Brain microvascular endothelial cell (primary cell): ENCODE measurements at places on chromosomes 6 and 20.

DNA sequence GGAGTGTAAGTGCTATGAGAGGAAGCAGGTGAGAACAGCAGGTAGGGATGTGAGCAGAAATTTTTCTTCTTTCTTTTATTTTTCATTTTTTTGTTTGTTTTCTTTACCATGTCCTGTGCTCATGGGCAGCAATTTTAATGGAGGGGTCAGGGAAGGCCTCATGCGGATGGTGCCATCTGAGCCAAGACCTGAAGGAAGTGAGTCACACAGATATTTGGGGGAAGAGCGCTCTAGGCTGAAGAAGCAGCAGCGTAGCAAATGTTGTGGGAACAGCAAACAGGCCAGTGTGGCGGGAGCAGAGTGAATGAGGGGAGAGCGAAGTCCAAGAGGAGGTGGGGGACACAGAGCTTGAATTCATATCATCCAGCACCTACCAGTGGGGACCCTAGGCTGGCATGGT, 12.7 kb downstream of the SPDEF start:
- peak; percentile 45 for DNase-seq

- no peak for DNase-seq
Observed at GRCh38 chr6:147752689-147753403, 244.4 kb downstream of the SAMD5 start.

- no peak for DNase-seq
Observed at GRCh38 chr6:159390381-159390780, 221.2 kb downstream of the FNDC1 start.

GRCh38 chr6:147063469-147064031, 140.7 kb upstream of the STXBP5 start:
- DNase-seq: peak; percentile 67

DNA sequence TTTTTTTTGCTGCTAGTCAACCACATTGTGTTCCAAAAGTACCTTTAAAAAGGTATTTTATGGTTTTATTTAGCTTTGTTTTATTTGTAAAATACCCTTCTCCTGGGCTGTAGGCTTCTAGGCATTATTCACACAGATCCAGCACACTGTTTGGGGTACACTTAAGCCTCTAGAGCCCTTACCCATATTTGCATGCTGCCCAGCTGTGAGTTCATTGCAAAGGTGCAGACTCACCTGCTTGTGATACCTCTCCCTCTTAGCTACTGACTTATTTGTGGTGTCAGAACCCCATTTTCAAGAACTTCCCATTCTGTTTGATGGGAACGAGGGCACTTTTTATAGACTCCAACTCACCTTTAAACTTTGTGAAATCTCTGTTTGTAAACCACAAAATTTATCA, 69.8 kb downstream of the RIN2 start:
- no peak for DNase-seq

GRCh38 chr6:30689985-30690384, 799 bp downstream of the NRM start:
- no peak for DNase-seq

DNA sequence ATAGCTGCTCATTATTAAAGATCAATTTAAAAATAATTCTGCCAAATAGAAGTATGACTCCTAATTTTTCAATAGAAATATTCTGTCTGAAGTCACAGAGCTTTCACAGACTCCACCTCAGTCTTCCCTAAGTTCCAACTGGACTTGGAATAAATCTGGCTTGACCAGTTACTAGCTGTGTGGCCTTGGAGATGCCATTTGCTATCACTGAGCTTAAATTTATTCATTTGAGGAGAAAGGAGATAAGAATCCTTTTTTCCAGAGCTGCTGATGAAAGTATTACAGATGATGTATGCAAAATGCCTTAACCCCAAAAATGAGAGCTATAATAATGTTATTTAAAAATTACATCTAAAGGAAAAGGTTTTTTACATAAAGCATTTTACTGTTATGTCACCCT, 125.0 kb downstream of the GJA1 start:
- no peak for DNase-seq

DNA sequence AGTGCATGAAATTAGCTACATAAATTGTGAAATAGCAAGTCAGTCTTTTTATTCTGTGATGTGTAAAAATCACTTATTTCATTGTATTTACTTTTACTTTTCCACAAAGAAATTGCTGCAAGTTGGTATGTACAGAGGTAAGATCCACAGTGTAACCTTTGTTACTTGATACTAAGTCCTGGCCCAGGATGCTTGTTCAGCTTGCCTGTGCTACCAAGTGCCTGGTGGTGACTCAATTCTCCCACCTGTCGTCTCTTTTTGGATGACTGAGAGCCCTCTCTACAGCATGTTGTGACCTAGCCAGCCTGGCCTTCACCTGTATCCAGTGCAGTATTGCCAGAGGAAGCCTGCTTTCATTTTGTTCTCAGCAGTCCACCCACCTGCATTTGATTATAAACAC, 54.9 kb downstream of the ANKRD6 start:
- DNase-seq: no peak

- no peak for DNase-seq
Observed at GRCh38 chr20:51978070-51978501, 175.8 kb upstream of the SALL4 start.

DNA sequence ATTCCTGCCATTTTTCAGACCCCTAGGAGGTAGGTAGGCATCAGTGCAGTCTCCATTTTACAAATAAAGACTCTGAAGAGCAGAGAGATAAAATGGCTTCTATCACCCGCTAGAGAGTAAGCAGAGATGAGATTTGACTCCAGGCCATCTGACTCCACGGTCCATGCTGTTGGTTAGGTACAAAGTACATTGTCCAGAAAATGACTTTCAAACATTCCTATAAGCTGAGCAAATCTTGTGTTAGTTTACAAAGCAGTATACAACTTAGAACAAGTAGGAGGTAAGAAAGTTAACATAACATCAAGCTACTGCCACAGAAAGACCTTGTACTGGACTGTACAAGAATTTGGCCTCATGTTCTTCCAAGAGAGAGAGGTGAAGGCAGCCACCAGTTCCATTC, 14.9 kb downstream of the BTN1A1 start:
- DNase-seq: no peak

DNA sequence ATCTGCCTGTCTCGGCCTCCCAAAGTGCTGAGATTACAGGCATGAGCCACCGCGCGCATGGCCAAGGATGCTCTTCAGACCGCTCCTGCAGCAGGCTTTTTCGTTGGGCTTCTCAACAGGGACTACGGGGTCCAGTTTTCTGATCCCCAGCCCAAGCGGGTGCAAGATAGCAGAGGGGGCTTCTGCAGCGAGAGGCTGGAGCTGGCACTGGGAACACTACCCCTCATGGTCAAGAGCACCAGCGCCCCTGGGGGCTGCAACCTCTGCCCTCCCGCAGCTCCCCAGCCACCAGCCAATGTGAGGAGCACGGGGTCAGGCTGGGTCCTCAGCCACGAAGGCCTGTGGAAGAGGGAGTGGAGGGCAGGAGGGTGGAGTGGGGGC, 6.0 kb downstream of the CTSZ start:
- DNase-seq: no peak

- no peak for DNase-seq
Observed at GRCh38 chr6:111952821-111953540, 79.7 kb upstream of the FYN start.

- no peak for DNase-seq
Observed at GRCh38 chr6:158666628-158667359, 16.9 kb downstream of the SYTL3 start.

GRCh38 chr20:44714701-44715498, at the start of gene CCN5:
TSS of gene CCN5 (plus strand) at chr20:44715369. CDS start at chr20:44715391, 22 bp downstream.
- DNase-seq: peak; percentile 60

GRCh38 chr6:11413117-11413687, 124.3 kb upstream of the TMEM170B start:
- DNase-seq: no peak

DNA sequence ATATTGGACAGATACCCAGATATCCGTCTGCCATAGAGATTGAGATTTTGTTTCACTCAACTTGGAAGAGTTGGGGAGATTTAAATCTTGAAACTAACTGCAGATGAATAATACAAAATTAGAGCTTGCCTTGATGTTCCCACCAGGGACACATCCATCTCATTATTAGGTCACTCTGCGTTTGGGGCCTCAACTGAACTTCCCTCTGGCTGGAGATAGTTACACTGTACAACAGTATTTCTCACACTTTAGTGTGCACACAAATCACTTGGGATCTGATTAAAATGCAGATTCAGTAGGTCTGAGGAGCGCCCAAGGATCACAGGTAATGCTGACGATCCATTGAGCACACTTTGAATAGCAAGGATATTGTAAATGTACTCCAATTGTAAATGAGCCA, 35.0 kb upstream of the ADTRP start:
- no peak for DNase-seq
